ENCODE measurements at places on chromosomes 5 and 9.
A peak's percentile ranks its signal among the peaks of the same experiment; 100 is the strongest.

GRCh38 chr5:39520232-39520572 lies 95.4 kb upstream of the DAB2 start:
- DNase-seq = no peak

DNA sequence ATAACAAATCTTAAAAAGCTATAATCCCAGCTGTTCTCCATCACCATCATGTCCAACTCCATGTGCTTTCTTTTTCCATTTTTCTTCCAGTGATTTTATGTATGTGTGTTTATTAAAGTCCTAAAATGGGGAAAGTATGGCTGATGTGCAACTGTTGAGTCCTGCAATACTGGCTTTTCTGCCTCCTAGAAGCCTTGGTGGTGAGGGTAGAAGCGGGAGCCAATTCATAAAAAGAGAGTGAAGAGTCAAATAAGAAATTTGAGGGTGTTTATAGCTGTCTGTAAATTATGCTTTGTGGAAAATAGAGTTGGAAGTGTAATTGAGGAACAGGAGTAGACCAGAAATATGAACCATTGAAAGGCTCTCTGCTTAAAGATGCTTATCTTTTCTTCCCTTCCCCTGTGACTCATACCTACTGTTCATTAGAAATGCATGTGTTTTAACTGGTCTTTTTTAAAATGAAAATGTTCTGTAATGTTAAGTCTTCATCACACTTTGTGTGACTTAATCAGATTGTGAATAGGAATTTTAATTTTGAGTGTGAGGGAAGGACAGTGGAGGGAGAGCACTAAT lies 80.1 kb downstream of the ZCCHC7 start:
- DNase-seq = no peak

- DNase-seq = no peak
Observed at GRCh38 chr5:57681942-57682341, 199.3 kb upstream of the ACTBL2 start.

GRCh38 chr5:150333400-150333799 lies 24.1 kb upstream of the TCOF1 start:
- DNase-seq = no peak

DNA sequence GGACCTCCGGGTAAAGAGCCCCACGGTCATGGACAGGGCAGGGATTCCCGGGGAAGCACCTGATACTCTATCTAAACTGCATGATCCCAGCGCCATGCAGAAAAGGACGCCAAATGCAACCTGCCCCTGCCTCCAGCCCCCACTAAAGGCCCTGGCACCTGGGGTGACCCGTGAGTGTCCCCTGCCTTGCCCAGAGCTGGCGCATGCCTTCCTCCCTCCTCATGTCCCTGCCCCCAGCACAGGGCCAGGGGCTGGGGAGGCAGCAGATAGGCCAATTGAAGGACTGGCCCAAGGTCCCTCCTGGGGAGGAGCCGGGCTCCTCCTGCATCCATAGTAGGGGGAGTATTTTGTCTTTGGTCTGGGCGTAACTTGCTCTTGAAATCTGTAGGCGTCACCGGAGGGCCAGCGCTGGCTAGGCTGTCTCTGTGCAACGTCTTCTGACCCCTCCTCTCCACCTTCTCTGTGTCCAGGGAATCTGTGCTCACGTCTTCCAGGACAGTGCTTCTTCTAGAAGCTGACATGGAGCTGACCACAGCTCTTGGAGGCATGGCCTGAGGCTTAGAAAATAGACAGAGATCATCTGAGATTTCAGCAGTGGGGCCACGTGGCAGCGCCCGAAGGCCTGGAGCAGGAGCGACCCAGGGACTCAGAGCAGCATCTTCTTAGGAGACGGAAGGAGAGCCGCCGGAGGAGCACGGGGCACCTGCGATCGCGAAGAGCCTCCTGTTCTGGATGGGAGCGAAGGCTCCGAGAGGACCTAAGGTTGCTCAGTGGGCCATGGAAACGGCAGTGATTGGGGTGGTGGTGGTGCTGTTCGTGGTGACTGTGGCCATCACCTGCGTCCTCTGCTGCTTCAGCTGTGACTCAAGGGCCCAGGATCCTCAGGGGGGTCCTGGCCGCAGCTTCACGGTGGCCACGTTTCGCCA lies 660 bp downstream of the SPAAR start:
- no peak for DNase-seq

- DNase-seq = no peak
Observed at GRCh38 chr5:69138766-69139165, 28.2 kb upstream of the CCNB1 start.

GRCh38 chr5:98775246-98776065 lies 2.0 kb downstream of the RGMB start:
- no peak for DNase-seq

GRCh38 chr9:84781458-84781857 lies 111.9 kb downstream of the NTRK2 start:
- no peak for DNase-seq

DNA sequence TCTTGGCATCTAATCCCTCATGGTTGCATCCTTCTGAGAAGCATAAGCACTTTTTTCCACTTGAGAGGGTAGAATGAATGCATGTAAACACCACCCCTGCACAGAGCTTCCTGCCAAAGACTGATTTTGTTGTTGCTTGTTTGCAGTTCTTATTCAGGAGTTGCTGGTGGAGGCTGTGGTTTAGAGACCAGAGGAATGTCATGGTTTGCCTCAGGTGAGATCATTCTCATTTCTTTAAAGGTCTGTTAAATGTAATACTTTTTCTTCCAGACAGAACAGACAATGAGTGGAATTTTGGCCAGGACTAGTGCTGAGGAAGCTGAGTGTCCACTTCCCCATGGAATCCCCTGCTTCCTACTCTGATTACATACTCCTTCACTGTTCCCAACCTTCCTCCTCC lies 3.2 kb upstream of the TNC start:
- no peak for DNase-seq

DNA sequence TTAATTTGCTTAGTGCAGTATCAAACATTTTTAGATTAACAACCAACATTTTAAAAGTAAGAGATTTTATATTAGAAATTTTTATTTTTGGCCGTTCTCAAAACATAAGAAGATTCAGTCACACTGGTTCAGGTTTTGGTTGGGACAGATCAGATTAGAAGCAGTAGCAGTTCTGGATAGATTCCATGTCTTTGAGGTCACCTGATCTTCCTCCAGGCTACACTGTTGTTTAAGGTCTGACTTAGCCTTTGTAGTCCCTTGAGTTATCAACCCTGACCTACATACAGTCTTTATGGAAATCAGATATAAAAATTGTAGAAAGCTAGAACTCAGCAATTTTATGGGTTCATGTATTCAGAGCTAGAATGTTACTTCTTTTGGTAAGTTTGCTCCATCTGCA lies 910.0 kb upstream of the WWC1 start:
- no peak for DNase-seq

GRCh38 chr5:169851321-169851850 lies 128.9 kb downstream of the INSYN2B start:
- DNase-seq = no peak

- no peak for DNase-seq
Observed at GRCh38 chr5:154575546-154576428, 97.8 kb upstream of the HAND1 start.

DNA sequence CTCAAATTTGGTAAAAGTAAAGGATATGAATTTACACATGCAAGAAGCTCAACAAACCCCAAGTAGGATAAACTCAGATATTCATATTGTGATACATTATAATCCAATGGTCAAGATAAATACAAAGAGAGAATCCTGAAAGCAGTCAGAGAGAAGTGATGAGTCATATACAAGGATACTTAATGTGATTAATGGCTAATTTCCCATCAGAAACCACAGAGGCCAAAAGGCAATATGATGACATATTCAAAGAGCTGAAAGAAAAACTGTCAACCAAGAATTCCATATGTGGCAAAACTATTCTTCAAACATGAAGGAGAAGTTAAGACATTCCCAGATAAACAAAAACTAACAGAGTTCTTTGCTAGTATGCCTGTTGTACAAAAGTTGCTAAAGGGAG lies 19.5 kb upstream of the IRF1 start:
- DNase-seq = no peak

GRCh38 chr9:34984049-34984448 lies 5.5 kb upstream of the DNAJB5 start:
- DNase-seq = no peak

DNA sequence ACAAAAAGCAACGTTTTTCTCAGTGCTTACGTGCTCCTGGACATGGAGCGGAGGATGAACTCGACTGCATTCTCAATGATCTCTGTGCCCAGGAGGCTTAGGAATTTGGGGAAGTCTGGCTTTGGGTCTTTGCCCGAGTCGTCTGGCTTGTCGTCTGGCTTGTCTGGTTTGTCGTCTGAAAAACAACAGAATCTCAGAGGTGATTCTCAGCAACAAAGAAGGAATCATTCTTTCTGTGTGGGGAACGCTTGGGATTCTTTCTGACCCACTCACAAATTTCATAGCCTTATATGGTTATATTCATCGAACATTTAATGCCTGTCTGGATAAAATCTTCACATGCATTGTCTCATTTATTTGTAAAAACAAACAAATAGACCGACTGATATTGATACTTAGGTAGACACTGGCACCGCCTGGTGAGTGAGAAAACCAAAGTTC lies 4.7 kb downstream of the C5orf46 start:
- DNase-seq = no peak

DNA sequence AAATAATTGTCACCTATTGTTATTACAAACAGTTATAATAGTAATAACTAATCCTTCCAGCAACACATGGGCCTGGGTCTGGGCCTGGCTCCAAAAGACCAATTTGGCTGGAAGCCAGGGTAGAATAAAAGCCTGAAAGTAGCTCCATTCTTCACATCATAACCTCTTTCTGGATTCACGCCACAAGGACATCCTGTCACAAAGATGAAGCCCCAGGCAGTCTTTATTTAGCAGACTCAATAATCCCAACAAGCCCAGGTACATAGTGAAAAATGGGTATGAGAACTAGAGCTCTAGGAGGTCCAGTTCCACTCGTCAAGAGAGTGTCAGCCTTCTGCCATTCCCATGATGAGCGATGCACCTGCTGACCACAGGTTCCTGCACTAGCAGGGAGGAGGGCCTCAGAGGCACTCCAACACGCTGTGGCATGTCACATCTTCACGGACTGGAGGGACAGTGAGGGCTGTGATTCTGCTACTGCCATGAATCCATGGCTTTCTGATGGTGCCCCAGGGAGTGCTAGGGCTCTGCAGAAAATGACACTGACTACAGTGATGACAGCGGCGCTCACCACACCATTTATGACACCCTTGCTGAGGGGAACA lies 124.9 kb downstream of the SPOCK1 start:
- DNase-seq = no peak

- no peak for DNase-seq
Observed at GRCh38 chr5:157571357-157571827, 4.2 kb downstream of the ADAM19 start.

DNA sequence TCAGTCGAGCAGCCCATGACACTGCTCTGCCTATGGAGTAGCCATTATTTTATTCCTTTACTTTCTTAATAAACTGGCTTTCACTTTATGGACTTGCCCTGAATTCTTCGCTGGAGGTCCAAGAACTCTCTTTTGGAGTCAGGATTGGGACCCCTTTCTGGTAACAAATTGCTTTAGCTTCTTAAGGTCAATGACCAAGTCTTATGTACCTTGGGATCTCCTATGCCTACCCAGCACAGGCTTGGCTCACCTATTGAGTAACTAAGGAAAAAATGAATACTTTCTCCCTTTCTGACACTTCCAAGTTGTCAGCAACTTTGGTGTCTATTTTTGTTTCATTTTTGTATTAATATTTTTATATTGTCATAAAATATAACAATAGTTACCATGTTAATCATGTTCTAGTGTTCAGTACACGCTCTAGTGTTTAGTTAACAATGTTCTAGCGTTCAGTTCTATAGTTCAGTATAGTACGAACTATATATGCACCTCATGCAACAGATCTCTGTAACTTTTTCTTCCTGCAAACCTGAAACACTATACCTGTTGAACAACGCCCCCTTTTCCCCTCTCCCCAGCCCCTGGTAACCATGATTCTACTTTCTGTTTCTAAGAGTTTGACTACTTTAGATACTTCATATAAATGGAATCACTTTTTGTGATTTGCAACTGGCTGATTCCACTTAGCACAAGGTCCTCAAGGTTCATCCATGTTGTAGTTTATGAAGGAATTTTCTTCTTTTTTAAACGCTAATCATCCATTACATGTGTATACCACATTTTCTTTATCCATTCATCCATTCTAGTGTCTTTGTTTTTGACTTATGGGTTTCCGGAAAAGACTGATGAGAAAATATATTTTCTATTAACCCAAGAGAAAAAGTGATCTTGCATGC lies 1.8 kb upstream of the RHOBTB3 start:
- no peak for DNase-seq

DNA sequence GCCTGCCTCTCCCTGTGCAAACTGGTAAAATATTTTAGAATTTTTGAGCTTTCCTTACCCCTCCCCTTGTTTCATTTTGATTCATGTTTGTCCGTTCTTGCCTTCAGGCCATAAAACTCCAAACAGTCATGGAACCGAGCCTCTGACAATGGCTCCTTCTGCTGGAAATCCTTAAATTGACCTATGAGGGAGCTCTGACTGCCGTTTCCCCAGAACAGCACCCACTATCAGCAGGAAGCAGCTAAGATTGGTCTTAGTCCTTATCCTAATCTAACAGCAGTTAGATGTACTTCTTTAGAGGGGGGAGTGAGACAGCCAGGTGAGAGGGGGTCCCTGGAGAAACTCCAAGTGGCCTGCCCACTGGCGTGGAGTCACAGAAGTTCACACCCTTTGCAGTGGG lies 106.7 kb downstream of the FAM174A start:
- DNase-seq = no peak

DNA sequence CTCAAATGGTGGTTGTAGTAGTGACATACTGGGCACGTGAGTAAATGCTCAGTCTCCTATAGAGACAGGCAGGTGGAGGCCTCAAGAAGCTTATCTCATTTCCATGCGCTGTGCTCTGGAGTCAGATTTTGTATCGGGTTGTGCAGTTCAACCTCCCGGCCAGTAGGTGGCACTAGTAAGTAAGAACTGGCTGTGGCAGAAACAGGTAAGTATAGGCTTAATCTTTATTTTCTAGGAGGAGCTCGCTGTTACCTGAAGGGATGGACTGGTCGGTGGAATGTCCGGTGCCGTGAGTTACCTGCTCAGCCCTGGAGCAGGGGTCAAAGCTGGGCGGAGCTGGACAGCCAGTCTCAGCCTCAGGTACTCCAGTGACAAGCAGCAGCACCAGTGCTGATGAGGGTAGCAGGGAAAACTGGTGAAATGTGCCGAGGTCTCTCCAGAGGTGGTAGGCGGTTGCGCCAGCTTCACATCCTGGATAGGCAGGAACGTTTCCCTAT lies 880.1 kb upstream of the SEMA6A start:
- DNase-seq = peak; percentile 19

- no peak for DNase-seq
Observed at GRCh38 chr5:174376726-174377373, 331.3 kb downstream of the NSG2 start.

- DNase-seq = no peak
Observed at GRCh38 chr5:134003817-134004625, 754 bp downstream of the VDAC1 start.

- no peak for DNase-seq
Observed at GRCh38 chr9:107838766-107839165, 349.2 kb upstream of the KLF4 start.

DNA sequence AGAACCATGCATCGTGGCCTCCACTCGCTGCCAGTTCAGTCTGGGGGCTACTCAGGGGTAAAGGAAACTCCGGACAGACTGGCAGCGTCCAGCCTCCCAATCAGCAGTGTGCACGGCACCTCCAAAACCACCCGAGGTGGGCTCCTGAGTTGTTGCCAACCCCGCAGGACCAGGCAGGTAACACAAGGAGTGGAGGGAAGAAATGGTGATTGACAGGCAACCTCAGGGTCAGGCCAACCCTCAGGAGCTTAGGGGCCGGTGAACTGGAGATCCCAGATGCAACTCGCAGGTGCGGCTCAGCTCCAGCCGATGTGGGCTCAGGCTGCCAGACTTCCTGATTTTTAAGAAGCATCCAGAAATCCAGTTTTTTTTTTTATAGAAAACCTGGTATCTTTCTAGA lies 37.3 kb upstream of the AKNA start:
- DNase-seq = no peak

Data from activated CD4-positive, alpha-beta T cell treated with anti-CD3 and anti-CD28 coated beads for 1 hour (primary cell).